CD14-positive monocyte (primary cell): ENCODE measurements at places on chromosomes 13 and 19.
A peak's percentile ranks its signal among the peaks of the same experiment; 100 is the strongest.

- H3K27ac ChIP-seq, result no peak overlapping the region
- H3K4me1 ChIP-seq, result no peaks in the 10 kb centered on the region
- no peaks in the 10 kb centered on the region for H3K27me3 ChIP-seq
- H3K4me3 ChIP-seq, result no peak overlapping the region
Measured at GRCh38 chr13:34176633-34177032, 358.7 kb downstream of the RFC3 start.

- DNase-seq, result no peak
- H3K27ac ChIP-seq, result no peak overlapping the region
- H3K36me3 ChIP-seq, result no peaks in the 10 kb centered on the region
- H3K4me3 ChIP-seq, result no peak overlapping the region
- no peaks in the 10 kb centered on the region for H3K4me1 ChIP-seq
Measured at GRCh38 chr13:61370520-61370919, 45.1 kb downstream of the PCDH20 start.

GRCh38 chr19:7924651-7925170 is 1.2 kb downstream of the CTXN1 start:
- H3K27ac ChIP-seq, result no peak overlapping the region
- no peak overlapping the region for H3K4me3 ChIP-seq
- H3K36me3 ChIP-seq, result peaks cover 12% of the 10 kb centered on the region
- no peak for DNase-seq
- H3K4me1 ChIP-seq, result peaks cover 35% of the 10 kb centered on the region
- no peaks in the 10 kb centered on the region for H3K27me3 ChIP-seq

- H3K36me3 ChIP-seq, result no peaks in the 10 kb centered on the region
- H3K4me3 ChIP-seq, result no peak overlapping the region
- H3K4me1 ChIP-seq, result peaks cover 48% of the 10 kb centered on the region
Measured at GRCh38 chr19:1183543-1184172, 9.6 kb upstream of the SBNO2 start.

DNA sequence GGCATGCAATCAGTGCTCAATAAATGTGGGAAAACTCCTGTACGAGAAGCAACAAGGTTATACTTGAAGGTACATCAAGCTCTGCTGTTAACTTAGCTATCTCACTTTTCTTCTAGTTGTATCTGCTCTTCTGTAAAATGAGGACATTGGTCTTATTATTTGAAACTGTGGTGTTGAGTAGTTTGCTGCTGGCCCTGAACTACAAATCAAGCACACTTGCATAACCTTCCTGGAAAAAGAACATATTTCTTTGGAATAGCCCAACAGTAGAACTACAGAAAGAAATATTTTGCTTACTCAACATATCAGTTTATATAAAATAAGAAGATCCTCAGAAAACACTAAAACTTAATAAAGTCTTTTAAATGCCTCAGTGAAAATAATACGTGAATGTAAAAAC is 203.0 kb downstream of the KCTD12 start:
- no peak for DNase-seq
- no peaks in the 10 kb centered on the region for H3K27me3 ChIP-seq
- H3K27ac ChIP-seq, result no peak overlapping the region
- H3K4me1 ChIP-seq, result peaks cover 12% of the 10 kb centered on the region
- no peak overlapping the region for H3K4me3 ChIP-seq
- H3K36me3 ChIP-seq, result no peaks in the 10 kb centered on the region

DNA sequence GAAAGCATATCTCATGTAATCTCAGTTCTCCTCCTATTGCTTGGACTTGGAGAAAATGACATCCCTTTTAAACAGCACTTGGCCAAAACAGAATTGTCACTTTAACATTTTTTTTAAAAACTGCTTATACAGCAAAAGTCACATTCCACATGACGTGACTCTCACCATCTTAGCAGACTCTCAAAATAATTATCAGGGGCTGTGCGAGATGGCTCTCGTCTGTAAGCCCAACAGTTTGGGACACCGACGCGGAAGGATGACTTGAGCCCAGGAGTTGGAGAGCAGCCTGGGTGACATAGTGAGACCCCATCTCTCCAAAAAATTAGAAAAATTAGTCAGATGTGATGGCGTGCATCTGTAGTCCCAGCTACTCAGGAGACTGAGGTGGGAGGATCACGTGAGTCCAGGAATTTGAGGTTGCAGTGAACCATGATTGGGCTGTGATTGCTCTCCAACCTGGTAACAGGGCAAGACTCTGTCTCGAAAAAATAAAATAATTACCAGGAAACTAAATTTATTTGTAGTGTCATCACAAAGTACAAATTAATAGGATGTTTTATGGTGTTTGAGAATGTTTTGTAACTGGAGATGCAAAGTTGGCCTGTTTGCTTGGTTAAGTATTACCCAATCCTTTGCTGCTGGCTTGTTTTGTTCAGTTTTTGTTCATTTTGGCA is 8.8 kb downstream of the SAFB start:
- DNase-seq, result no peak
- no peak overlapping the region for H3K27ac ChIP-seq
- H3K4me3 ChIP-seq, result no peak overlapping the region
- peaks cover 20% of the 10 kb centered on the region for H3K36me3 ChIP-seq
- peaks cover 42% of the 10 kb centered on the region for H3K4me1 ChIP-seq

DNA sequence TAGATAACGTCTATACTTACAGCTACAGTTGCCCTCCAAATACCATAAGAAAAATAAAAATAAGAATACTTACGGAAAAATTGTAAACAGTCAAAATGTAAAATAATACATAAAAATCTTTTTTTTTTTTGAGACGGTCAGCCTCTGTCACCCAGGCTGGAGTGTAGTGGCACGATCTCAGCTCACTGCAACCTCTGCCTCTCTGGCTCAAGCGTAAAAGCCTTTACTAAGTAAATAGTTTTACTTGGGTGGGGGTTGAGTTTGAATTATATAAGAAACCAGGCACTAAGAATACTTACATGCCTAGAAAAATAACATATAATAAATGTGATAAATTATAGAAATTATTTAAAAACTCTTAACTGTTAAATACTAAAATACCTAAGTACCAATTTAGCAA is 1413.0 kb upstream of the PRR20A start:
- H3K4me1 ChIP-seq, result no peaks in the 10 kb centered on the region
- DNase-seq, result no peak
- no peak overlapping the region for H3K4me3 ChIP-seq
- H3K36me3 ChIP-seq, result no peaks in the 10 kb centered on the region
- no peak overlapping the region for H3K27ac ChIP-seq
- H3K27me3 ChIP-seq, result no peaks in the 10 kb centered on the region

GRCh38 chr19:35509018-35509652 is 4.3 kb downstream of the DMKN start:
- H3K4me1 ChIP-seq, result no peaks in the 10 kb centered on the region
- no peak overlapping the region for H3K4me3 ChIP-seq
- no peak overlapping the region for H3K27ac ChIP-seq
- no peaks in the 10 kb centered on the region for H3K36me3 ChIP-seq
- DNase-seq, result no peak

- H3K36me3 ChIP-seq, result no peaks in the 10 kb centered on the region
- H3K27me3 ChIP-seq, result no peaks in the 10 kb centered on the region
- no peak for DNase-seq
- H3K4me3 ChIP-seq, result no peak overlapping the region
- no peaks in the 10 kb centered on the region for H3K4me1 ChIP-seq
Measured at GRCh38 chr13:32961724-32962123, 54.5 kb upstream of the KL start.

- no peak for DNase-seq
- no peaks in the 10 kb centered on the region for H3K4me1 ChIP-seq
- no peak overlapping the region for H3K27ac ChIP-seq
- H3K27me3 ChIP-seq, result no peaks in the 10 kb centered on the region
- no peaks in the 10 kb centered on the region for H3K36me3 ChIP-seq
Measured at GRCh38 chr19:33437821-33438671, 64.5 kb downstream of the CEBPG start.

DNA sequence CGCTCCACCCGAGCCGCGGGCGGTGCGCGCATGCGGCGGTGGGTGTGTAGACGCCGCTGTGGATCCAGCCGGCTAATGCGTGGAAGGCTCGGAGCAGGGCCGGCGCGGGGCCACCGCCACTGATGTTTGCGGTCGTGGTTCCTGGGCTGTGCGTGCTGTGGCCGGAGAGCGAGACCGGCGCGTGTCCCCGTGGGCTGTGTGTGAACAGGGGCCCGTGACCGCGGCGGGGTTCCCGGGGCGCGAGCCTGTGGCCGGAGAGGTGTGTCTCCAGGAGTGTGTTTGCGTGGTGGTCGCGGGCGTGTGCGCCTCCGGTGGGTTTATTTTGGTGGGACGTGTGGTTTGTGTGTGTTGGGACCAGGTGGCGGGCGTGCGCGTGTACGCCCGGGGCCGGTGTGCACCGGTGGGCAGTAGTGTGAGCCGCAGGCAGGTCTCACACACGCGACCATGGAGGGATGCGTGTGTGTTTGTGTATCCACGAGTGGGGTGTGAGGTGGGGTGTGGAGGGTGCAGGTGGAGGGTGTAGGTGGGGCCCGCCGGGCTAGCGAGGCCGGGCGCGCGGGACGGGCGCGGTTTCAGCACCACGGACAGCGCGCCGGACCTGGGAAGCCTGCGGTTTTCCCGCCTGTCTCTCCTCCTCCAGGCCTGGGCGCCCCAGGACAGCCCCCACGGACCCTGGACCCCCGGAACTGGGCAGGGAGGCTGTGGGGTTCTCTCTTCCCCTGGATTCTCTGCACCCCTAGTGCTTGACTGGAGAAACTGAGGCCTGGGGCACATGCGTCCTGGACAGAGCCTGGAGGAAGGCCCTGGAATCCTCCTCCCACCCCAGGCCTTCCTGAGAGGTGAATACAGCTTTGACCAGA is 1.6 kb downstream of the HCN2 start:
- no peaks in the 10 kb centered on the region for H3K36me3 ChIP-seq
- no peaks in the 10 kb centered on the region for H3K4me1 ChIP-seq
- DNase-seq, result no peak
- H3K27me3 ChIP-seq, result peaks cover 13% of the 10 kb centered on the region
- H3K27ac ChIP-seq, result no peak overlapping the region
- no peak overlapping the region for H3K4me3 ChIP-seq

GRCh38 chr19:4060621-4061177 is 6.0 kb downstream of the ZBTB7A start:
- H3K4me3 ChIP-seq, result peak overlapping the region; percentile 2
- H3K36me3 ChIP-seq, result peaks cover 23% of the 10 kb centered on the region
- DNase-seq, result no peak
- H3K4me1 ChIP-seq, result peaks cover 80% of the 10 kb centered on the region
- H3K27me3 ChIP-seq, result no peaks in the 10 kb centered on the region
- H3K27ac ChIP-seq, result peak overlapping the region; percentile 97

DNA sequence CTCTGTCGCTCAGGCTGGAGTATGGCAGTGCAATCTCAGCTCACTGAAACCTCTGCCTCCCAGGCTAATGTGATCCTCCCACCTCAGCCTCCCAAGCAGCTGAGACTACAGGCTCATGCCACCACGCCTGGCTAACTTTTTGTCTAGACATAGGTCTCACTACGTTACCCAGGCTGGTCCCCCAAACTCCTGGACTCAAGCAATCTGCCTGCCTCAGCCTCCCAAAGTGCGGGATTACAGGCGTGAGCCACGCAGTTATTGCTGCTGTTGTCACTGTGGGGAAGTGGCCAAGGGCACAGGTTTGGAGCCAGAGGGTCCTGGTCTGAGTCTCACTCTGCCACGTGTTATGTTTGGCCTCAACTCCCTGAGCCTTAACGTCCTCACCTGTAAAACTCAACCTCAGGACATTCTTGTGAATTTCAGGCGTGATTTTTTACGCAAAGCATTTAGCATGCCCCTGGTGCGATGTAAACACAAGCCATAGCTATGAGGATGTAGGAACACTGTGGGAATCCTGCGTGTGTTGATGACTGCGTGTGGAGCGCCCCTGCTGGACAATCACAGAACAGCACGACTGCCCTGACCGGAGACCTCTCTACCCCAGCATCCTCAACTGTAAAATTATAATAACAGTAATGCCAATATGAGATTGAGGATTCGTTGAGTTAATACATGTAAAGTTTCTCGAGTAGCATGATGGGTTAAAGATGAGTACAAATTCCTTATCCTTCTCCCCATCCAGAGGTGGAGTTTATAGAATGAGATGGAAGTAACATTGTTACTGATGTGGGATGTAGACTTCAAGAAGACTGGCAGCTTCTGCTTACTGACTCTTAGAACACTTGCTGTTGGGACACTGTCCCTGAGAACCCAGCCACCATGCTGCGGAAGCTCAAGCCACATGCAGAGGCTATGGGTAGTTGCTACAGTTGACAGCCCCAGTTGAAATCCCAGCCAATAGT is 41.8 kb upstream of the PNMA8B start:
- H3K36me3 ChIP-seq, result no peaks in the 10 kb centered on the region
- H3K27me3 ChIP-seq, result no peaks in the 10 kb centered on the region
- no peak overlapping the region for H3K4me3 ChIP-seq
- H3K27ac ChIP-seq, result no peak overlapping the region

- no peak overlapping the region for H3K27ac ChIP-seq
- no peak overlapping the region for H3K4me3 ChIP-seq
Measured at GRCh38 chr13:60091573-60091972, 72.2 kb downstream of the DIAPH3 start.

DNA sequence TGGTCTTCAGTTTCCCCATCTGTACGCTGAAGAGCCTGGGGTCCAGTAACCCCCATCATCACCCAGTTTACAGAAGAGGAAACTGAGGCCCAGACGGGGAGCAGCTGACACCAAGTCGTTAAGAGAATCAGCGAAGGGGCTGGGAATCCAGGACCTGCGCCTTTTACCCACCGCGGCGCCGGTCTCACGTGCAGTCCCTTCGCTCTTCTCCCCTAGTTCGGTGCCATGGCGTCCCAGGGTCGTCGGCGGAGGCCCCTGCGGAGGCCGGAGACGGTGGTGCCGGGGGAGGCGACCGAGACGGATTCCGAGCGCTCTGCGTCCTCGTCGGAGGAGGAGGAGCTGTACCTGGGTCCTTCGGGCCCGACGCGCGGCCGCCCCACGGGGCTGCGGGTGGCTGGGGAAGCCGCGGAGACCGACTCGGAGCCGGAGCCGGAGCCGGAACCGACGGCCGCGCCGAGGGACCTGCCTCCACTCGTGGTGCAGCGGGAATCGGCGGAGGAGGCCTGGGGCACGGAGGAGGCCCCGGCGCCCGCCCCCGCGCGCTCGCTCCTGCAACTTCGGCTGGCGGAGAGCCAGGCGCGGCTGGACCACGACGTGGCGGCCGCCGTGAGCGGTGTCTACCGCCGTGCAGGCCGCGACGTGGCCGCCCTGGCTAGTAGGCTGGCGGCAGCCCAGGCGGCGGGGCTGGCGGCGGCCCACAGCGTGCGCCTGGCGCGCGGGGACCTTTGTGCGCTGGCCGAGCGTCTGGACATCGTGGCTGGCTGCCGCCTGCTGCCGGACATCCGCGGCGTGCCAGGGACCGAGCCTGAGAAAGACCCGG is 698 bp downstream of the BLOC1S3 start:
- H3K27me3 ChIP-seq, result no peaks in the 10 kb centered on the region
- peaks cover 61% of the 10 kb centered on the region for H3K4me1 ChIP-seq
- peaks cover 7% of the 10 kb centered on the region for H3K36me3 ChIP-seq
- H3K4me3 ChIP-seq, result peak overlapping the region; percentile 69

DNA sequence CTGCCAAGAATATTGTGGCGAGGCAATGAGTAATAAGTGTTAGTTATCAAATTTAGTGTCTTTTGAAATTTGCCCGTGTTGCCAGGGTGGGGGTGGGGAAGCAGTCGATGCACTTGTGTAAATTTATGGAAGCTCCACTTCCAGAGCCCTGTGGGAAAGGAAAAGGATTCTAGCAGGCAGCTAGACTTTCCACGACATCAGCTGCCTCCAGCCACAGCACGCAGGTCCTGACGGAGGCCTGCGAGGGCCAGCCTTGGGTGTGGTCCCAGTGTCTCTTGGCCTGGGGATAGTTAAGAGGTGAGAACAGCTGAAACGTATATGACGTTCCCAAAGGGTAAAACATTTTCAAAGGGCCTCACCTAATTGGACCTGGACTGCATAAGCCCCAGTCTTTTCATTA is 433.0 kb downstream of the TSHZ3 start:
- no peak overlapping the region for H3K27ac ChIP-seq
- H3K4me1 ChIP-seq, result no peaks in the 10 kb centered on the region
- no peak overlapping the region for H3K4me3 ChIP-seq
- DNase-seq, result no peak
